Brain pericyte (primary cell): ENCODE measurements at places on chromosomes 3 and 15.

DNA sequence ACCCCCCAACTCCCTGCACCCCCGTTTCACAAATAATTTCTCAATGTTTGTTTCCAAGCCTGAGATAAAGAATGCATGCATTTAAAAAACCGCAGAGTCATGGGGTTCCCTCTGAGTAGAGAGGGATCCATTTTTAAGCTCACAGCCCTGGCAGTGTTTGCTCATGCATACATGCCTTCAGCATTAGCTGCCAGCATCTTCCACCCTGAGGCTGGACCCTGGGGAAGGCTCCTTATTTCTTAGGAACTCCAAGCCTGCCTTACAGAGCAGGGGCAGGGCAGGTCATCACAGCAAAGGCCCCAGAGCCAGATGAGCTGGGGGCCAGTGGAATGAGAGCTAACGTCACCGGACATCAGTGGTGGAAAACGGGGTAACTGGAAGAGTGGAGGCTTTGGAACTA is 31.3 kb downstream of the TLE3 start:
- DNase-seq = no peak

- DNase-seq = no peak
Observed at GRCh38 chr3:43996379-43997301, 245.0 kb upstream of the TOPAZ1 start.

- no peak for DNase-seq
Observed at GRCh38 chr15:90889736-90890456, 5.6 kb downstream of the FES start.

- no peak for DNase-seq
Observed at GRCh38 chr3:140770977-140771667, 93.3 kb downstream of the TRIM42 start.

DNA sequence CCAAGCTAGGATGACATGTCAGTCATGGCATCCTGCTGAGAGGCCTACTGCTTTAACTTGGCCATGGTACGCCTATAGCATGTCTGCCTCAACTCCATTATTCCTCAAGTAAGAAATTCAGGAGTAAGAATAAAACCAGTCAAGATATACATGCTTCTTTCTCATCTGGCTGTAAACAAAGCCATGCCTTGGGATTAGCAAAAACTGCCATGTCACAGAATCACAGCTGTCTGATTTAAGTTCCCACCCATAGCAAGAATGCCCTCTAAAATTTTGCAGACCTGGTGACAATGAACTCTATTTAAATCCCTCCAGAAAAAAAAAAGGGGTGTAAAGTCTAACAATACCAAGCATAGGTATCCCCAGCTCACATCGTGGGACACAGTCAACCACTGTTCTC is 55.6 kb upstream of the ACAN start:
- no peak for DNase-seq
